ENCODE measurements at places on chromosomes 3 and 15.
A peak's percentile ranks its signal among the peaks of the same experiment; 100 is the strongest.

DNA sequence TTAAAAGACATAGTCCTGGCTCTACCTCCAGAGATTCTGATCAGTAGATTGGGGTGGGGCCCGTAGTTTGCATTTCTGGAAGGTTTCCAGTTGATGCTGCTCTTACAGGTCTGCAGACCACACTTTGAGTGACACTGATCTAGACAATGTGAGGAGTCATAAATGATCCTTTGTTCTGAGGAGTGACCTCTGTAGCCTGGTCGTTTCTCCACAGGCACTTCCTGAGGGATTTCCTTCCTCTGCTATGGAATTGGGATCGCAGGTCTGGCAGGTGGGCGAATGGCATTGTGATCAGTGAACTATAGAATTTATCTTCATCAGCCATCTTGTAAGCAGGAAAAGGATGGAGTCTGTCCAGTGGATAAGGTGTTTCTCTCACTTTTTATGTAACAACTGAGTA, 5.5 kb downstream of the GFM1 start:
- no peak for DNase-seq

- peak; percentile 1 for DNase-seq
These were observed 489 bp downstream of the HDGFL3 start for GRCh38 chr15:83207009-83207659.

DNA sequence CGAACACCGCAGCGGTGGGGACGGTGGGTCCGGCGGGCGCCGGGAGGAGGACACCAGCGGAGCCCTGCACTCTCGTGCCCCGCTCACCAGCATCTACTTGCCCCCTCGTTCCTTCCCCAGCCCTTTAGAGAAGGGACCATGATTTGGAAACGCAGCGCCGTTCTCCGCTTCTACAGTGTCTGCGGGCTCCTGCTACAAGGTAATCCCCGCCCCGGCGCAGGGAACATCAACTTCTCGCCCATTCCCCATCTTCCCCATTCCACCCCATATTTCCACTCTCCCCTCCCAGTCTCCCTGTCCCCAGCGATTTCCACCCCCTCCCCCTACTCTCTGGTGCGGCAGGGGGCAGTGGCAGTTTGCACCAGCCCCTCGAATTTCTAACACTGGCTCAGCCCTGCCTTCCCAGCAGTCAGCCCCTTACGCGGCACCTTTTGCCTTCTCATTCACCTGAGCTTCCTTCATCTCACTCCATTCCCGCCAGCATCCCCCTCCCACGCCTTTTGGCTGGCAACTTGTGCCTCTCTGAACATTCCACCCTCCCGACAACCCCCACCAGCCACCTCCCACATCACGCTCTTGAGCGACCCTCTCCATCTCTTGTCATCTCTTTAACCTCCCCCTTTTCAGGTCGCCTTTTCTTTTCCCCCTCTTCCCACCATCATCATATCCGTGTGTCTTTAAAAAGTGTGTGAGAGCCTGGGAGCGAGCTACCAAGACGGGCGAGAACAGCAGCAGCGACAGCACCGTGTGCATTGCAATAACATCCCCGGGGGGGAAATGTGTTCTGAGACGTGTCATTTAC, 882 bp downstream of the CADM2 start:
- no peak for DNase-seq

- DNase-seq, result no peak
These were observed 6.5 kb downstream of the CHD2 start for GRCh38 chr15:92906563-92907081.

DNA sequence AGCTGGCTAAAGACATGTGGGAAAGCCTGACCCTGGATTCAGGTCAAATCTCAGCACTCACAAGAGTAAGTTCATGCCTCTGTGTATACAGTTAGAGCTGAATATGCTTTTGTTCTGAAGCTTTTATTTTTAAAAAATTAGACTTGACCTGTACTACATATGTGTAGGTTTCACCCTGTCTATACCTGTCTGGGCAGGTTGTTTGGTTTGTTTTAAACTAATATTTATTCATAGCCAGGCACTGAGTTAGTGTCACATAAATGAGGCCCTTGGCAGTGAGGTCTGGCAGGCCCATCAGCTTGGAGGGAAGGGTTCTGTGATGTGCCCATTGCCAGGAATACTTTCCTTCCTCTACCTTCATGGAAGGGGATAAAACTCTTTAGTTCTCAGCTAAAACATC, 1.9 kb downstream of the DNAJA4 start:
- no peak for DNase-seq

- no peak for DNase-seq
These were observed 392.6 kb upstream of the THBS1 start for GRCh38 chr15:39188314-39188713.

- no peak for DNase-seq
These were observed 46.1 kb upstream of the TMEM158 start for GRCh38 chr3:45272032-45272810.

DNA sequence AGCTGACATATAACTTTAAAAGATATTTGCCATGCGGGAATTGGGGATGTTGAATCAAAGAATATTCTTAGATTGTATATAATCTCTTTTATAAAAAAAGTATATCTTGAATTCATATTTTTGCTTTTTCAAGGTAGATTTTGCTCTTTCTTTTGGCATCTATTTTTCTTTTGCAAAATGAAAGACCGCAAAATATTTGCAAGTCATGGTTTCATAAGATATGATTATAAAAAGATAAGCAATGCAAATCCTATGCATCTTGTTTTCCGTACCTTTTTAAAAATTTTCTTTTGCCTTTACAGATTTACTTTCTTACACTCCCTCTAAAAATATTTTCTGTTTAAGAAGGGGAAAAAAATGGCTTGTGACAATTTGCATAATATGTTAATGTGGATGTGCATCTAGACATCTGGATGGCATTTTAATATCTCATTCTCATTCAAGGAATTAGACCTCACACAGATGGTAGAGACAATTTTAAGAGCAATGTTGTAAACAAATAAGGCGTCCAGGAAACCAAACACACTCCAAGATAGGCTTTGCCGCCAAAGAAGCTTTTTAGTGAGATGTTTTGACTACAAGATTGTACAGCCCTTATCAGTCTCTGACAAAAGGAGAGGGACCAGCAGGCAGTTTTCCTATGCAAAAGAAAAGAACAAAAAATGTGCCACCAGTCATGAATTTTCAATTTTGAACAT, 371.1 kb downstream of the CHL1 start:
- DNase-seq, result no peak

DNA sequence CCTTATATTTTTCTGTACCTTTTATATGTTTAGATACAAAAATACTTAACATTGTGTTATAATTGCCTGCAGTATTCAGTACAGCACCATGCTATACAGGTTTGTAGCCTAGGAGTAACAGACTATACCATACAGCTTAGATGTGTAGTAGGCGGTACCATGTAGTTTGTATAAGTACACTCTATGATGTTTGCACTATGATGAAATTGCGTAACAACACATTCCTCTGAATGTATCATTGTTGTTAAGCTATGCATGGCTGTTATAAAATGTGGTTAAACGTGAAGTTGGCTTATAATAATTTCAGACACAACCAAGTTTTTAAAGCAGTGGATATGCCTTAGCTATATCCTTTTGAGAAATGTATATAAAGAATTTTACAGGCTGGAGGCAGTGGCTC, 328.3 kb downstream of the PLCL2 start:
- no peak for DNase-seq

DNA sequence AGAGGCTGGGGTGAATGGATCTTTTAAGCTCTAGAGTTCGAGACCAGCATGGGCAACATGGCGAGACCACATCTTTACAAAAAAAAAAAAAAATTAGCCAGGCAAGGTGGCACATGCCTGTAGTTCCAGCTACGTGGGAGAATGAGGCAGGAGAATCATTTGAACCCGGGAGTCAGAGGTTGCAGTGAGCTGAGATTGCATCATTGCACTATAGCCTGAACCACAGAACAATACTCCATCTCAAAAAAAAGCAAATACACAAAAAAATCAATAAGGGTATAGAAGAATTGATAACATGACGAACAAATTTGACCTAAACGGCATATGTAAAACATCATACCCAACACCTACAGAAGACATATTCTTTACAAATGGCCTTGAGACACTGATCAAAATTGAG, 668.4 kb downstream of the MECOM start:
- DNase-seq, result no peak

DNA sequence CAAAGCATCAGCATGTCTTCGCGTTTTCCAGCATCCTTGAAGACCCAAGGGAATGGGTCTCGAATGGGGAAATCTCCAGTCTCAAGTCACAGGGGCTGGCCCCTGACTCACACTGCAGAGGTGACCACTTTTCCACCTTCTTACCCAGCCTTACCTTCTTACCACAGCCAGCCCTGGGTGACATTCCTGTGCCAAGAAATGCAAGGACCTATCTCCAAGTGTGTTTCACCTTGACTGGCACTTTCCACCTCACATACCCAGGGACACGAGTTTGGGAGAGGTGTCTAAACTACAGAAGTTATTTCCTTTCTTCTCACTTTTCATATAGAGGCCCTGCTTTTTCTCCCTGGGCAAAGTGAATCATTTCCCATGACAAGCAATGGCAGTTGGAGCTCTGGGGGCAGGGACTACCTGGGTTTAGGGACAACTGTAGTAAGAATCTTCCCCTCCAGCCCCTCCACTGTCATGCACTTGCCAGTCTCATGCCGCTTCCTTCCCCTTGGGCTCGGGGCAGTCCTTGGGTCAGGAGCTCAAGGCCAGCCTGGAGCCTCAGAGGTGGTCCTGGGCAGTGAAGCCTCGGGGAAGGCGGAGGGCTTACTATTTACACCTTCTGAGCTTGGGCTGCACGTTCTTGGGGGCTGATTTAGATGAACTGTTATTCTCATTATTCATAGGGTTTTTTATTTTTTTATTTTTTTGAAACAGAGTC, 16.8 kb downstream of the PAQR5 start:
- no peak for DNase-seq

- no peak for DNase-seq
These were observed 184.0 kb downstream of the IGSF11 start for GRCh38 chr3:118850687-118851086.

- no peak for DNase-seq
These were observed 7.5 kb downstream of the ZNF148 start for GRCh38 chr3:125367403-125368230.

DNA sequence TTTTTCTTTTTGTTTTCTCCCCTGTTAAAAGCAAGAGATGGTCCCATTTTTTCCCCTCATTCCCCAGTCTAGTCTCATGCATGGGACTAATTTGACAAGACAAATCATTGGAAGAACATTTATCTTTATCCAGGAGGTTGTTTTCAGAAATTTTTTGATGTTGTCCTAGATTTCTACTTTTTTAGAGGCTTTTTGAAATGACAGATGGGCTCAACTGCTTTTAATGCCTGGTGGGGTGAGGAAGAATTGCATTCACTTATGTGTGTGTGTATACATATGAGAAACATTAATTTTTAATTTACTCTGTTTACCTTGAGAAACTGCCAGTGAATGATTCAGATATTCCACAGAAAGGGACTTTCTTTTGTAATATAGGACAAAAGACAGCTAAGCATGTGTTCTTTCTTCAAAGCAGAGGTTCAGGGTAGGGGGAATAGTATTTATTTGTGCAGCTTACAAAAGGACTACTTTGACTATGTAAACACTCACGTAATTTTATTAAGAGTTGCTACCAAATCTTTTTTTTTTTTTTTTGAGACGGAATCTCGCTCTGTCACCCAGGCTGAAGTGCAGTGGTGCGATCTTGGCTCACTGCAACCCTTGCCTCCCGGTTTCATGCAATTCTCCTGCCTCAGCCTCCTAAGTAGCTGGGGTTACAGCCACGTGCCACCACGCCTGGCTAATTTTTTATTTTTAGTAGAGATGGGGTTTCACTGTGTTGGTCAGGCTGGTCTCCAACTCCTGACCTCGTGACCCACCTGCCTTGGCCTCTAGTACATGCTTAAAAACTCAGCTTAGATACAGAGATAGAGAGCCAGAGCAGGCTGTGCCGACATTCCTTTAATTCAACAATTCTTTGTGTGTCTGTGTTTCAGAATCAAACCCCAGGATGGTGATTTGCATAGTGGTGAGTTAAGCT, 130.1 kb upstream of the RARB start:
- DNase-seq, result no peak

GRCh38 chr3:134802428-134803050, 7.5 kb downstream of the EPHB1 start:
- DNase-seq, result no peak

DNA sequence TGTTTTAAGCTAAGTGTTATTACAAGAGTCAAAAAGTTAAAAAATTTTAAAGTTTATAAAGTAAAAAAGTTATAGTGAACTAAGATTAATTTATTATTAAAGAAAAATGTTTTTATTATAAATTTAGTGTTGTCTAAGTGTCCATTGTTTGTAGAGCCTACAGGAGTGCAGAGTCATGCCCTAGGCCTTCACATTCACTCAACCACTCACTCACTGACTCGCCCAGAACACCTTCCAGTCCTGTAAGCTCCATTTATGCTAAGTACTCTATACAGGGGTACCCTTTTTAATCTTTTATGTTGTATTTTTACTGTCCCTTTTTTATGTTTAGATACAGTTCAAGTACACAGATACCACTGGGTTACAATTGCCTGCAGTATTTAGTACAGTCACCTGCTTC, 37.2 kb downstream of the EEFSEC start:
- no peak for DNase-seq
